ENCODE measurements at places on chromosomes 13 and 19. TPM values are rescaled to one million over a fixed set of nuclear protein-coding genes. Genes with fewer than 3 reads are reported as not detected.

GRCh38 chr19:44644402-44645016 lies 799 bp downstream of the PVR start:
- peaks cover 18% of the 10 kb centered on the region for H3K4me1 ChIP-seq
- H3K27me3 ChIP-seq: no peaks in the 10 kb centered on the region
- H3K4me3 ChIP-seq: peak overlapping the region; percentile 55
- peak overlapping the region; percentile 85 for H3K27ac ChIP-seq
- DNase-seq: peak; percentile 39

Gene FGF14
- 0.04 TPM for total RNA-seq

Gene ATP4A
- total RNA-seq: 0.27 TPM

- no peak overlapping the region for H3K27ac ChIP-seq
- no peak for DNase-seq
- no peak overlapping the region for H3K4me3 ChIP-seq
- no peaks in the 10 kb centered on the region for H3K4me1 ChIP-seq
- H3K36me3 ChIP-seq: no peaks in the 10 kb centered on the region
Measured at GRCh38 chr13:100872761-100873160, 198.2 kb upstream of the TMTC4 start.

DNA sequence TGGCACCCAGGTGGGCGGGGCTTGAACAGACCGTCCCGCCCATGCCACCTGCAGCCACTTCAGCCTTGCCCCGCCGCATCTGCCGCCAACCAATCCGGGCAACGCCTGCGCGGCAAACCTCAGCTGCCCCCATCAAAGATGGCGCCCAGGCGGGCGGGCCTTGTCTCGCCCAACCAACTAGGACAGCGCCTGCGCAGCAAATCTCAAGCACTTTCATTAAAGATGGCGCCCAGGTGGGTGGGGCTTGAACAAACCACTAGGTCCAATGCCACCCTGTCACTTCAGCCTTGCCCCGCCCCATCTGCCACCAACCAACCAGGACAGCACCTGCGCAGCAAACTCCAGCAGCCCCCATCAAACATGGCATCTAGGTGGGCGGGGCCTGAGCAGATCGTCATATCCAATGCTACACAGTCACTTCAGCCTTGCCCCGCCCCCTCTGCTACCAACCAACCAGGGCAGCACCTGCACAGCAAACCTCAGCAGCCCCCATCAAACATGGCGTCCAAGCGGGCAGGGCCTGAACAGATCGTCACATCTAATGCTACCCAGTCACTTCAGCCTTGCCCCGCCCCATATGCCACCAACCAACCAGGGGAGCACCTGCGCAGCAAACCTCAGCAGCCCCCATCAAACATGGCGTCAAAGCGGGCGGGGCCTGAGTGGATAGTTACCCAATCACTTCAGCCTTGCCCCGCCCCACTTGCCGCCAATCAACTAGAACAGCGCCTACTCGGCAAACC lies 1.4 kb downstream of the PEG3 start:
- H3K4me1 ChIP-seq: peaks cover 3% of the 10 kb centered on the region
- no peaks in the 10 kb centered on the region for H3K36me3 ChIP-seq
- H3K4me3 ChIP-seq: no peak overlapping the region
- no peaks in the 10 kb centered on the region for H3K27me3 ChIP-seq

Gene NRTN
- 8.1 TPM for total RNA-seq

DNA sequence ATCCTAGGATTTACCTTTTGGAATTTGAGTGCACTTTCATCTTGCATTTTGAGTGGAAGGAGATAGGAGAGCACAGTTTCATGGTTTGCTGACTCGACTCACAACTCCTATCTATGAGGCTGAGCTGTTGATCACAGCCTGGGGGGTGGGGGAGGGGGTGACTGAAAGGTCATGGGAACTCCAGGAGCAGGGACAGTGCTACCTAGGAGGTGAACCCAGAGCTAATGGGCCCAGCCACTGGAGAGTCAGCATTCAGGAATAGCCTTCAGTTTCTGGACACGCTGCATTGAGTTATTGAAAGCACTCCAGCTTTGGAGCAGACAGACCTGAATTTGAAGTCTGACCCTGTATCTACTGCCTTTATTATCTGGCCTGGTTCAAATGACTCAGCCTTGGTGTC lies 339.9 kb downstream of the SLC7A1 start:
- H3K4me1 ChIP-seq: no peaks in the 10 kb centered on the region

GRCh38 chr19:8831373-8831772 lies 731 bp downstream of the ZNF558 start:
- peak overlapping the region; percentile 74 for H3K4me3 ChIP-seq
- no peak overlapping the region for H3K27ac ChIP-seq
- H3K4me1 ChIP-seq: peaks cover 8% of the 10 kb centered on the region
- no peak for DNase-seq

DNA sequence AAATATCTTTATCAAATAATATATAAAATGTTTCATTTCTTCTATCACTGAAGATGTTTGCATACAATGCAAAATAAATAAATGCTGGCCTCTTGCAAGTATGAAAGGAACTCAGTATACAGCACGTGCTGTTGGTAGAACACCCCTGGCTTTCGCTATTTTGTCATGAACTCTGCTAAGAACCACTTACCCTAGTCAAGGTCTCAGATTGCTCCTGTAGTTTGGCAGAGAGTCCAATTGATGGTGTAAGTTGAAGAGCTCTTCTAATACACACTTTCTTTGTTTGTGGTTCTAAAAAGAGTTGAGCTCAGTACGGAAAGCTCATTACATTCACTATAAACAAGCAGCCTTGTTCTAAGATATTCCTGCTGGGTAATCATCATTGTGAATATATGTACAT lies 1258.9 kb downstream of the EFNB2 start:
- H3K36me3 ChIP-seq: no peaks in the 10 kb centered on the region
- H3K27me3 ChIP-seq: no peaks in the 10 kb centered on the region
- H3K27ac ChIP-seq: no peak overlapping the region
- no peak overlapping the region for H3K4me3 ChIP-seq
- no peaks in the 10 kb centered on the region for H3K4me1 ChIP-seq
- DNase-seq: no peak

- DNase-seq: no peak
- no peak overlapping the region for H3K27ac ChIP-seq
- H3K36me3 ChIP-seq: no peaks in the 10 kb centered on the region
- no peaks in the 10 kb centered on the region for H3K4me1 ChIP-seq
- H3K4me3 ChIP-seq: no peak overlapping the region
- H3K27me3 ChIP-seq: no peaks in the 10 kb centered on the region
Measured at GRCh38 chr19:30882411-30883005, 466.7 kb downstream of the TSHZ3 start.

DNA sequence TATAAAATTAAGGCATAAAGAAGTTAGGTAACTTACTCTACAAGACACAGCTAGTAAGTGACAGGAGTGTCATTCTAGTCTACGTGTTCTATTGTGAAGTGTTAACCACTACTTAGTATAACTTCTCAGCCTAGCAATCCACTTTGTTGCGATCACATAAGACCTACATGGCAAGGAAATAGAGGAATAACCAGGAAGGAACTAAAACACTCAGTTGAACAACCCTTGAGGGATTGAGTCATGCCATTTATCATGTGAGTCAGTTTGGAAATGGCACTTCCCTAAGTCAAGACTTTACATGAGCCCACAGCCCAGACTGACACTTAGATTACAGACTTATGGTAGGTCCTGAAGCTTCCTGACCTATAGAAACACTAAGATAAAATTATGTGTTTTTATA lies 279.5 kb upstream of the PCDH20 start:
- H3K4me1 ChIP-seq: no peaks in the 10 kb centered on the region
- H3K4me3 ChIP-seq: no peak overlapping the region
- H3K27ac ChIP-seq: no peak overlapping the region
- no peaks in the 10 kb centered on the region for H3K27me3 ChIP-seq
- no peak for DNase-seq

DNA sequence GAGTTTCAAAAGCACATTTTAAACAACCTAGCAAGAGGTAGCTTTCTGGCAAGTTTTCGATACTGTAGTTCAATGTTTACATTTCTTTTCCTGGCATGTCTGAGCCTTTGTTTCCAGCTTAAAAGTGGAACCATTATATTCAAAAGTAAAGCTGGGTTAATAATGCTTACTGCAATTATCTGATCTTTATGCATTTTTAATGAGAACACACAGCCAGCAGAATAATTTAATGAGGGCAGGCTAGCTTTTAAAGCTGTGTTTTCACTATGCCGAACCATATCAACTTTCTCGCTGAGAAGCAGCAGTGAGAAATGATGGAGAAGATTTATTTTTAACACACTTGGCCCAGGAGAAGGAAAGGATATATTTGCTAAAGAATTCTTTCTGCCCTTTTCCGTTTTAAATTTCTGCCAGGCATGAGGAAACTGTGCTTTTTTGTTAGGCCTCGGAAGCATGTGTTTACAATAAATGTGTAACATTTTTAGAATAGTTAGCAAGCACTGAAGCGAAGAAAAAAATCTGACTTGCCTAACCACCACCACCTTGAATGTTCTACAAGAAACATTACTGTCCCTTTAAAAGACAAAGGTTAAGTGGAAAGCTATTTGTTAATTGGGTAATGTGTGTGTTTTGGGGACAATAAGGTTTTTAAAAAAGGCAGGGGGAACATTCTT lies 1.0 kb downstream of the MBNL2 start:
- no peaks in the 10 kb centered on the region for H3K36me3 ChIP-seq
- DNase-seq: no peak
- H3K4me3 ChIP-seq: peak overlapping the region; percentile 48
- H3K4me1 ChIP-seq: peaks cover 34% of the 10 kb centered on the region
- peak overlapping the region; percentile 100 for H3K27ac ChIP-seq

Gene CHST8
- 2.6 TPM for total RNA-seq

GRCh38 chr19:31233295-31233800 lies 115.9 kb downstream of the TSHZ3 start:
- no peak for DNase-seq
- H3K36me3 ChIP-seq: no peaks in the 10 kb centered on the region
- no peak overlapping the region for H3K27ac ChIP-seq
- no peak overlapping the region for H3K4me3 ChIP-seq
- H3K27me3 ChIP-seq: no peaks in the 10 kb centered on the region

GRCh38 chr13:45143346-45143751 lies 23.0 kb downstream of the GTF2F2 start:
- no peak for DNase-seq
- H3K4me1 ChIP-seq: peaks cover 21% of the 10 kb centered on the region
- no peaks in the 10 kb centered on the region for H3K36me3 ChIP-seq
- no peak overlapping the region for H3K27ac ChIP-seq
- H3K27me3 ChIP-seq: no peaks in the 10 kb centered on the region

Gene EFNB2
- total RNA-seq: 15.3 TPM

DNA sequence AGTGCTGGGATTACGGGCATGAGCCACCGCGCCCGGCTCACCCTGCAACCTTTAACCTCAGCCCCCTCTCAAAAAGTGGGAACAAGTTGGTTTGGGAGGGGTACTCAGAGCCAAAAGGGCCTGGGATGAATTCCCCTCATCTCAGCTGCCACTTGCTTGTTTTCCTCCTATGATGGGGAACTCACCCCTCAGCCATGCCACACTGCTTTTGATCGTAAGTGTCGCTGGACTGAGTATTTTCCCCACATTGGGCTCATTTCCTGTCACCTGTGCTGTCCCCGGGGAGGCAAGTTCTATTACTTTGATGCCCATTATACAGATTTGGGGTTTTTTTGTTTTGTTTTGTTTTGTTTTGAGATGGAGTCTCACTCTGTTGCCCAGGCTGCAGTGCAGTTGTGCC lies 6.5 kb downstream of the R3HDM4 start:
- DNase-seq: no peak
- H3K4me1 ChIP-seq: peaks cover 24% of the 10 kb centered on the region
- no peaks in the 10 kb centered on the region for H3K36me3 ChIP-seq

DNA sequence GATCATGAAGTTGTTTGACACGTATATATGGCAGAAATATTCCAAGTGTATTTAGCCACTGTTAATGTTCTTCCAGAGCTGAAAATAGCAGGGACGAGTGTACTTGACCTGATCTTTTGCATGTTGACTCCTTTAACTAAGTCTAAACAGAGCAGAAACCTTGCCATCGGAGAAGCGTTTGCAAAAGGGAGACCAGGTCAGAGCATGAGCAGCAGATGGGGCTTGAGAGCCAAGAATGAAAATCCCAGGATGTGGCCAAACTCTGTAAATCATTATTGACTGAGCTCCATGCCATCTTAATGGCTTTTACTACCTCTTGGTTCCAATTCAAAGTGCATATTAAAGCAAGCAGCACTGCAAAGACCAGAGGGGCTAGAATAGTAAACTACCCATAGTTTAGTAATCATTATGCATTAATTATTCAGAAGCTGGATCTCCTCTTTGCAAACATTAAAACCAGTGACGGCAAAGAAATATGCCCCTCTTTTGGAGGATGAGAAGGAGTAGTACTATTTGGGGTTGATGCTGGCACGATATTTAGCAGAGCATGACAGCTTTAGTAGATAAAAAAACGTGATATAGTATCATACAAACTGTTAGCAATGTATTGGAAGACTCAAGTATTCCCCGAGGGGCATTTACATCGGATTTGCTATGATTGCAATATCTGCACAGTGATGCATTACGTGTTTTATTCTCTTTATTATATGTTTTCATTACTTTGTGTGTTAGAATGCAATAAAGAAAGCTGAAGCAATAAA lies 55.7 kb downstream of the FAM216B start:
- no peaks in the 10 kb centered on the region for H3K36me3 ChIP-seq
- H3K4me1 ChIP-seq: no peaks in the 10 kb centered on the region
- no peaks in the 10 kb centered on the region for H3K27me3 ChIP-seq
- H3K4me3 ChIP-seq: no peak overlapping the region
- DNase-seq: peak; percentile 5

DNA sequence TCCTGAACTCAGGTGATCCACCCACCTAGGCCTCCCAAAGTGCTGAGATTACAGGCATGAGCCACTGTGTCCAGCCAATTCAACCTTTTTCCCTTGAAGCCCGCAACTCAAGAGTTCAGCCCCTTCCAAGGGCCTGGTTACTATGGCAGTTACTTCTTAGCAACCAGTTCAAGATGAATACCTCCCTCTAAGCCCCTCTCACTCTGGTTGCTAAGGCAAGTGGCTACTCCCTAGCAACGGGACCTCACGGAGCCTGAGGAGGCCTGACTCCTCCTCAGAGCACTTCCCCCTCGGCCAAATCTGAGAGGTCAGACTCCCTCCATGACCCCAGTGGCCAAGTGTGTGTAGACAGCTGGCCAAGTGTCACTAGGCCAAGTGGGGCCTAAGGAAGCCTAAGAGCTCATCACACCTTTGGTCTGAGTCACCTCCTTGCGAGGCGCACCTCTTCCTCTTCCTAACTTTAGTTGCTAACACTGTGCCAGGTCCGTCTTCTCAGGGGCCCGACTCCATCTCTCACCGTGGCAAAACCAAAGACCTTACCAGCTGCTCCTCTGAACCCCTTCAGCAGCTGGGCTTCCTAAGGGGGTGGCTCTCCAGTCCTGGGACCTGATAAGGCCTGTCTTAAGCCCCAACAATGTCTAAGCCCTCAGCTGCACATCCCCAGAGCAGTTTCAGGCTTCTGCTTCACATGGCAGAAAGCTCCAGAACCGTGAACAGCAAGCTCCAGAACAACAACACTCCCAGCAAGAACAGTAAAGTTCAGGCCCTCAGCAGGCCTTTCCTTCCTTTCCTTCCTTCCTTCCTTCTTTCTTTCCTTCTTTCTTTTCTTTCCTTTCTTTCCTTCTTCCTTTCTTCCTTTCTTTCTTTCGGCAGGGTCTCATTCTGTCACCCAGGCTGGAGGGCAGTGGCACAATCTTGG lies 9.6 kb downstream of the CD37 start:
- H3K27ac ChIP-seq: no peak overlapping the region
- no peaks in the 10 kb centered on the region for H3K27me3 ChIP-seq
- DNase-seq: no peak
- H3K36me3 ChIP-seq: peaks cover 10% of the 10 kb centered on the region

Measured in thyroid gland (tissue), 4 donors.